Stimulated activated CD8-positive, alpha-beta memory T cell treated with anti-CD3 and anti-CD28 coated beads, Interleukin-2, amount 100 ng/mL, for 1 hour (primary cell): ENCODE measurements at places on chromosomes 7 and 10.

GRCh38 chr7:33917661-33918060 lies 12.3 kb downstream of the BMPER start:
- no peak for DNase-seq

DNA sequence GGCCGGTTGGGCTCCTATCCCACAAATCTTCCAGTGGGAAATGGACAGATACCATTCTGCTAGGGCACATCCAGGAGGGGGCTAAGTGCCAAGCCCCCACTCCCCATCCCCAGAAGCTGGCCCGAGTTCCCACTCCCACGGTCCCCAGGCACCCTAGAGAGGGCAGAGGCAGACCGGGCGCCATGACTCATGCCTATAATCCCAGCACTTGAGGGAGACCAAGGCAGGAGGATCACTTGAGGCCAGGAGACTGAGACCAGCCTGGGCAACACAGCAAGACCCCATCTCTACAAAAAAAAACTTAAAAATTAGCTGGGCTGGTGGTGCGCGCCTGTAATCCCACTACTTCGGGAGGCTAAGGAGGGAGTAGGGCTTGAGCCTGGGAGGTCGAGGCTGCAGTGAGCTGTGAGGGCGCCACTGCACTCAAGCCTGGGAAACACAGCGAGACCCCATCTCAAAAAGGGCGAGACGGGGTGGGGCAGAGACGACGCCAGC lies 870 bp downstream of the GNA12 start:
- no peak for DNase-seq

- no peak for DNase-seq
Observed at GRCh38 chr7:155807065-155807671, 5.1 kb downstream of the SHH start.

DNA sequence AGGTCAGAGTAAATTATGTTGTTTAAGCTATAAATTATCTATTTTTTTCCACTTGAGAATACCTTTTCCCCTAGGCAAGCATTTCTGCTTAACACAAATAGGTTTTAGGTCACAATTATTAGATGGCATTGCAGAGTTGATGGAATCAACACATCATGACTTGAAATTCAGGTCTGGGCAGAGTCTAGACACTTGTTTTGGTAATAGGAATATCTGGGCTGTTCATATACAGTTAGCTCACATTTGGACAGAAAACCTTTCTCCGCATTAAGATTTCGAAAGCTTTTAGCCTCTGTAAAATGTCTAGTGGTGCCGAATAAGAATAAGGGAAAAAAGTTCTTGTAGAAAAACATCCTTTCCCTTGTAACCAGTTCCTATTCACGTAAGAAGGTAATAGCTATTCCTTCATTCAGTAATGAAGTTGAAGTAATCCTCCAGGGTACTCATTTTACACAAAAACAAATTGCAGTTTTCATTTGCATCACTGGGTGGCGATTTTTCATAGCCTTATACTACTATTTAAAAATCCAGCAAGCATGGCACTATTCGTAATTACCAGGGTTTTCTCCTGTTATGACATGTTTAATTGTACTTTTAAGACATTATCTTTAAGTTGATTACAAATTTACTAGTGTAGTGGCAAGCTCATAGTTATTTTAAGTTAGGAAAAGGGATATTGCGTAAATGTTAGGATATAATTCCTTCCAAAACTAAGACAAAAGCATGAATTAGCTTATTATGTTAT lies 37.0 kb downstream of the RPA3 start:
- DNase-seq = no peak

DNA sequence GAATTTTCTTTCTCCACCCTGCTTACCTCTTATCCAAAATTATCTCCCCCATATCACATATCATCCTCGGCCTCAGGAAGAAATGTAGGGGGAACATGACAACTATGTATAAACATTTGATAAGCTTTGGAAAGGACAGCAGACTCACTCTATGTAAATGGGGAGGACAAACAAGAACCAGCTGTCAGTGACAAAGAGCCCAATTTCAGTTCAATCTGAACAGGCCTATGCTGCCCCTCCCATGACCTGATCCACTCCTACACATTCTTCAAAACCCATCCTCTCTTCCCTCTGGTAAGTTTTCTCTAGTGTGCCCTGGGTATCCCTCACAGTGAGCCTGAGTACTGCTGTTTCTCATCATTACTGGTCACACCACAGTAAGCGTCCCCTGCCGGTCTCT lies 20.8 kb downstream of the FZD9 start:
- no peak for DNase-seq

- no peak for DNase-seq
Observed at GRCh38 chr7:88761779-88762178, 2.3 kb downstream of the ZNF804B start.
